NCI-H1694 (cell line): ENCODE measurements at places on chromosomes 3 and 15.

- no peak for DNase-seq
Measured at GRCh38 chr15:95957861-95958260, 372.6 kb upstream of the NR2F2 start.

- no peak for DNase-seq
Measured at GRCh38 chr3:88149101-88149508, 654 bp upstream of the C3orf38 start.

DNA sequence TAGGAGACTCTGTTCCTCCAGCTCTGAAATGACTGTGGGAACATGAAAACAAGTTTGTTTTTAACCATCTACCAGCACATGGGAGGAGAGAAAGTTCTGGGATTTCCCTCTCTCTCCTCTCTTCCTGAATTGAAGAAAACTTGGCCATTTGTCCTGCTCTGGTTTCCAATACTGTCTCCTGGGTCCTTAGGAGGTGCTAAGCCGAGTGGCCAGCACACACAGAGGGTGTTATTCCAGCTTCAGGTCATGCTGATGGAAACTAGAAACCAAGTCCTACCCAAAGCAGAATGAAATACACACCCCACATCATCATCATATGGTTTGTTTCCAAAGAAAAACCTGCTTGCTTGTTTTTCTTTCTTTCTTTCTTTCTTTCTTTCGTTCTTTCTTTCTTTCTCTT lies 172.7 kb downstream of the RPLP1 start:
- no peak for DNase-seq

DNA sequence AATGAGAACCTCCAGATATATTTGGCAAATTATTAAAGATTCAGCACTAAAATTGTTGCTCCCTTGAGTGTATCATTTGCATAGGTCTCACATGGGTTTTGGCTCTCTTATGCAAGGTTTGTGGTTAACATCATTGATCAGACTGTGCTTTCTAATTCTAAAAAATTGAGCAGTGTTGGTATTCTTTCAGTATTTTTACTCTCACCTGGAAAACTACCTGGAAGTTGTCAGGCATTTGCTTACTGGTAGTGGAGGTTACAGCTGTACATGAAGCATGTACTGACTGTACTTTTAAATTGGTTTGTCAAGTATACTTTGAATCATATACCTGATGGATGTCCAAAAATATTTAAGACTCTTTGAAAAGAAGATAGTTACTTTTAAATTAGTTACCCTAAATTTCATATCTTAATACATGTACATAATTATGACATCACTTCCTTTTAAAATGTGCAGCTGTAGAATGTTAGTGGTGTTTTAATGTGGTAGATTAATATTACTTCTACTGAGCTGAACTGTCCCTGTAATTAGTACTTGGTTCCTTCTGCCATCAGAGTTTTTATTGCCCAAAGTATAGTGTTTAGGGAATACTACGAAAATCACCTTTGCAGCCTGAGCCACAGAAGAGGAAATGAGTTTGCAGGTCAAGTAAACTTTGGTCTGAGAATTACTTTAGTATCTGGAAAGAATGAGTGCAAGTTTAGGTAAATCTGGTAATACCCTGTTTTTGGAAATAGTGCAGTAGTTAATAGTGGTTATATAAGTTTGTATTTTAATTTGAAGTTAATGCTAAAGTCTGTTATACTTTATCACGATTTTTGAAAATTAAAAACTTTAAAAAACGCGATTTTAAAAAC lies 2.8 kb downstream of the CHD2 start:
- no peak for DNase-seq

GRCh38 chr3:172104471-172105072 lies 65.2 kb downstream of the FNDC3B start:
- DNase-seq = no peak

- no peak for DNase-seq
Measured at GRCh38 chr3:141538568-141539240, 51.9 kb downstream of the RASA2 start.

DNA sequence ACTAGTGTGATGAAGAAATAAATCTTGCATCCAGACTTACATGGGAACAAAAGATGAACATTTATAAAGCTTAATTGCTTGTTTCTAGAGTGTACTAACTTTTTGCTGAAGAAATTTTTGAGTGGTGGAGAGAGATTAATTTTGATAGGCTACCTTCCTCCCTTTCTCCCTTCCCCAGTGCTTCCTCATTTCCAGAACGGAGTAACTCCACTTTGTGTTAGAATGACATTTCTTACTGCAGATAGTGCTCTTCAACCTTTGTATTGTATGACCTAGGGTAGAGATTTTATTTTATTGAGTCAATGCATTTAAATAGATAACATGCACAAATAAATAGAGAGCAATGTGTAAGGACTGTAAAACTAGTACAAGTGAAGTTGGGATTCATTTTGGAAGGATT lies 1.9 kb downstream of the ATP1B3 start:
- no peak for DNase-seq

GRCh38 chr3:14231998-14232501 lies 53.4 kb downstream of the LSM3 start:
- no peak for DNase-seq

GRCh38 chr3:168121184-168122017 lies 25.7 kb upstream of the GOLIM4 start:
- no peak for DNase-seq
